Stimulated activated CD4-positive, alpha-beta T cell treated with anti-CD3 and anti-CD28 coated beads, Interleukin-15, amount 100 ng/mL, for 1 hour (primary cell): ENCODE measurements at places on chromosomes 6 and 20.

GRCh38 chr6:137145421-137145820 lies 28.0 kb downstream of the IL22RA2 start:
- no peak for DNase-seq

DNA sequence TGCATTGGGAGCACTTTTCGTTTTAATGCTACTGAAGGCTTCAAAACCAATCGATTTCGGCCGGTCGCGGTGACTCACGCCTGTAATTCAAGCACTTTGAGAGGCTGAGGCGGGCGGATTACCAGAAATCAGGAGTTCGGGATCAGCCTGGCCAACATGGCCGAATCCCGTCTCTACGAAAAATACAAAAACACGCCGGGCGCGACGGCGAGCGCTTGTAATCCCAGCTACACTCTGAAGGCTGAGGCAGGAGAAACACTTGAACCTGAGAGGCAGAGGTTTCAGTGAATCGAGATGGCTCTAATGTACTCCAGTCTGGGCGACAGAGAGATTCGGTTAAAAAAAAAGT lies 58.4 kb downstream of the TRIM38 start:
- DNase-seq: peak; percentile 24

DNA sequence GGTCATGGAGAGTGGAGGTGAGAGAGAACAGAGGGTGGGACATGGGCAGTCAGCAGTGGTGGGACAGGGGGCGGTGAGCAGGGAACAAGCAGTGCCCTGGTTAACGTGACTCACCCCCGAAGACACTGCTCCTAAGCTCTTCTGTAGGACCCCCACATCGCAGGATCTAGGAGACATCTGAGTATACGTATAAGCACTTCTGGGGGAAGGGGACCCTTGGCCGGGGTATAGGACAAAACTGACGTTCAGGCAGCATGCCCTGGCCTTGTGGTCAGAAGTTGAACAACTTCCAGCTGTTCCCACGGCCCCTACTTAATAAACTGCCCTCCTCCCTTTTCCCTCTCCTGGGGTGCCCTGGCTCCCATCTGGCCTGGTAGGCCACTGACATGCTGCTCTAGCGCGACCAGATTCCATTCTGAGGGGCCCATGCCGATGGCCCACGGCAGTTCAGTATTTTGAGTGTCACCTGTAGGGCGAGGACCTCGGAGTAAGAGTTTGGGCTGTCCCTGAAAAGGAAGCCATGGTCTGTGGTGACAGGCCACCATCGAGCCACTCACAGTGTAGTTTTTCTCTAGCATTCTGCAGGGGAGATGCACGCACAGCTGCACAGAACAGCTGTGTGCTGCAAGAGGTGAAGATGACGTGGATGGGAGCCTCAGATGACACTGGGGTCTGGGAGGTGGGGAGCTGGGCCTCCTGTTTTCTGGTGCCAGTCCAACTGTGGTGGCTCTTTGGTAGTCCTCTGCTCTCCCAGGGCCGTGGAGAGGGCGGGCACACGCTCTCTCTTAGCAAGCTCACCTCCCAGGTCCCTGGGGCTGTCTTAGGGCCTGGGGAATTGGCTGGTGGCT lies 38.4 kb downstream of the PPP1R3G start:
- DNase-seq: no peak

GRCh38 chr6:160000280-160000704 lies 31.4 kb downstream of the IGF2R start:
- DNase-seq: no peak

- DNase-seq: peak; percentile 46
Measured at GRCh38 chr20:23606652-23607049, 934 bp upstream of the CST9 start.

DNA sequence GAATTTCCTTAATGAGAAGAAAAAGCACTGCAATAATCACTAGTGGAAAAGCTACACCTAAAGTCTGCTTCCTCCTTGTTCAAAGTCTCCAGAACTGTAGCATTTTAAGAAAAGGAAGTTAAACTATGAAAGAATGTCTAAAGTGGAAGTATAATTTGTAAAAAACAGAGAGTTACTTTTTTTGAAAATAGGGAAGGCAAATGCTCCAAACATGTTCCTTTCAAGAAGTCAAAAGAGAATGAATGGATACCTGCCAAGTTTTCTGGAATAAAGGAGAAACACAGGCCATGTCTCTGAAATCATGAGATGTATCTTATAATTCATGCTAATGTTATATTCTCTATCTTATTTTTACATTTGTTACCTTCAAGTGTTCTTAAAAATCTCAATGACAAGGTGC lies 60.7 kb upstream of the ADGRG6 start:
- no peak for DNase-seq

DNA sequence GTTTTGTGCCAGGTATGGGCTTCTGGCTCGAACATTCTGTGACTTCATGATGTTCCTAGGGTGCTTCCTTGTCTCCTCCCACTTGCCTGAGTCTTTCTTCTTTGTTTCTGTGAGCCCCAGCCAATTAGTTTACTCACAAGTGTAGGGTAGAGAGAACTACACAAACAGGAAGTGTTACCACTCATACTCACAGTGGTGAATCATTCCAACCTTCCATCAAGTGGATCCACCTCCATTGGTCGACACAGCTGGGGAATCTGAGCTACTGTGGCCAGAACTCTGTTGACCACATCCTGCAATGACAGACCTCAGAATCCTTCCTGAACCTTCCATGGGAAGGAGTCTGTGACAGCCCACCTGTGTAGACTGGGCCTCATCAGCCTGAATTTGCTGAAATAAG lies 76.8 kb downstream of the UNC5CL start:
- no peak for DNase-seq

- no peak for DNase-seq
Measured at GRCh38 chr6:42829561-42830092, 47.8 kb downstream of the BICRAL start.

- DNase-seq: no peak
Measured at GRCh38 chr20:35823147-35823546, 51.3 kb downstream of the PHF20 start.

- no peak for DNase-seq
Measured at GRCh38 chr6:14202947-14203346, 85.4 kb downstream of the CD83 start.

- no peak for DNase-seq
Measured at GRCh38 chr6:158643836-158644230, 710 bp downstream of the DYNLT1 start.

DNA sequence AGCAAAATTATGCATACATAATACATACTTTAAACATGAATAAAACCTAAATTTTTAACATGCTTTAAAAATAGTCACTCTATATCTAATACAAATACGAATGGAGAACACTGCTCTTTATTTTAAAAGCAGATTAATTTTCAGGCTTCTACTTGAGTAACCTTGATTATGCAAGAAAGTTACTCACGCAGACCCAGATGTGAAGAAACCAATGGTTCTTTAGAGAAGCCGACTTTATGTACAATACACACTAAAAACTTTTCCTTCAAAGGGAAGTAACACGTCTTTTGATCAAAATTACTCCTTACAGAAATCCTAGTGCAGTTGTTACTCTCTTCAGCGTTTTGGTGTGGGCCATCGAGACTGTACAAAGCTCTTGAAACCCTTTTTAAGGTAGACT lies 136.9 kb upstream of the SLC22A16 start:
- DNase-seq: no peak

GRCh38 chr6:112153926-112154607 lies 66.7 kb downstream of the FAM229B start:
- DNase-seq: no peak

DNA sequence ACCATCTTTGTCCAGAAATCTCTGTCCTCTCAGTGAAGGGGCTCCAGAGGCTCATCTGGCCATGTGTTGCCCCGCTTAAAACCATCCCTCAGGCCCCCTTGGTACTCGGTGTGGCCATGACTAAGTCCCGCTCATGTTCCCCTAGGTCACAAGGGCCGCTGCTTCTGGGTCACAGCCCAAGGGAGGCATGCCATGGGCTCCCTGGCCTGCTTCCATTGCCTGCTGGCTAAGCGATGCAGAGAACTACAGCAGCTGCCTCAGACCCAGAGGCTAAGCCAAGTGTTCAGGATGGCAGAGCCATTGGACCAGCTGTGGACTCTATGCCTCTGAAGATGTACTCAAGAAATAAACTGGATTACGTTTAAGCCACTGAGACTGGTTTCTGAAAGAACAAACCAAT lies 95.5 kb downstream of the ZFP64 start:
- DNase-seq: no peak

- no peak for DNase-seq
Measured at GRCh38 chr20:25389858-25390537, 637 bp downstream of the ABHD12 start.

- DNase-seq: no peak
Measured at GRCh38 chr6:4931530-4932227, 72.2 kb downstream of the RPP40 start.

GRCh38 chr20:51275826-51276225 lies 252.9 kb upstream of the KCNG1 start:
- no peak for DNase-seq

DNA sequence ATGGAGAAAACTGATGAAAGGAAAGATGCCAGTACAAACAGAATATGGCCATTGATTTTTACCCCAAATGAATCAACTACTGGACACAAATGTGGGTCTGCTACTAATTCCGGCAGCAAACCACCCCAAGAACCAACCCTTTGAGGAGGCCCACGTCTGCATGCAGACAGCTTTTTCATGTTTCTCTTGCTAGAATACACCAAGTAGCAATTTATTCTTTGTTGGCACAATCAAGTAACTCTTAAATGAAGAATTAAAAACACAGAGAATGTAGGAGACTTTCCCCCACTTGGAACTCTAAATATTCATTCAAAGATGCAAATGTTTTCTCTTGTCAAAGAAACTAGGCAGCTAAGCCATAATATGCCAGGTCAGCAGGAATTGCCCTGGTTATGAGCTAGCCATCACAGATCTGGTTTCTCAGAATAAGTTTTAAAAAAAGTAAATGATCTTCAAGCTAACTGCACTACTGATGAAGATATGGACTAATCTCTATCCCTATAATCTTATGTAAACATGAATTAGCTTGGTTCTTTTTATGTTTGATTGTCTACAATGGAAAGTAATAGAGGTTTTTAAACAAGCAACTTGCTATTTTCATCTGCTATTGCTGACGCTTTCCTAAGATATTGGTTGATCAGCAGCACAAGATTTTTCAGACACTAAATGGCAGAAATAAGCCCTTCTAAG lies 163.1 kb upstream of the THEMIS start:
- no peak for DNase-seq

GRCh38 chr6:40877362-40877761 lies 161.7 kb downstream of the UNC5CL start:
- DNase-seq: no peak

GRCh38 chr20:3727401-3728021 lies 5.0 kb upstream of the HSPA12B start:
- no peak for DNase-seq

DNA sequence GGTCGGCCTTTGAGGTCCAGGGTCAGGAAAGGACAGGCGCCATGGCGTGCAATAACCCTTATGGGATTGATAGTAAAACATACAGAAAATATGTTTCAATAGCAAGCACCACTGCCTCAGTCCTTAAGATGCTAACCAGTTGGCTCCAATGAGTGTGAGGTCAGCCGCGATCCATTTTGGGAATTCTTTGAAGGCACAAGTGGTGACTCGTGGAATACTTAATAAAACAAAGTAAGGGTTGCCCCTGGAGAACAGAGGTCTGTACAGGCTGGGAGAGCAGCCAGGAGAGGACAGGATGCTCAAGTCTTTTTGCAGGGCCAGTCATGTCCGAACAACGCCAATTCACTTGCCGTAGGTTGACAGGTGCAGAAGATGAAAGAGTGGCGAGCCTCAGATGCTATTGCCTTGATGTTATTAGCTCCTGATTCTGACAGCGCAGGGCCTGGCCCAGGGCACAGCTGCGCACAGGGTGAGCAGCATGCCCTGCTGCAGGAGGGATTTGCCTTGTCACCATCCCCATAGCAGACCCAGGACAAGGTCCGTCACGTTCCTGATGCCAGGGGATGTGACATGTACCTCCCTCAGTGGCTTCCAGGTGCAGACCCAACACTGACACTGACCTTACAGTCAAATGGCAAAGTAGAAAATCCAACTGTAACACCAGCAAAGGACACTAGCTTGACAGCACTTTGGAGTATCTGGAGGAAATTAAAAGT lies 21.8 kb downstream of the SYNDIG1 start:
- no peak for DNase-seq

DNA sequence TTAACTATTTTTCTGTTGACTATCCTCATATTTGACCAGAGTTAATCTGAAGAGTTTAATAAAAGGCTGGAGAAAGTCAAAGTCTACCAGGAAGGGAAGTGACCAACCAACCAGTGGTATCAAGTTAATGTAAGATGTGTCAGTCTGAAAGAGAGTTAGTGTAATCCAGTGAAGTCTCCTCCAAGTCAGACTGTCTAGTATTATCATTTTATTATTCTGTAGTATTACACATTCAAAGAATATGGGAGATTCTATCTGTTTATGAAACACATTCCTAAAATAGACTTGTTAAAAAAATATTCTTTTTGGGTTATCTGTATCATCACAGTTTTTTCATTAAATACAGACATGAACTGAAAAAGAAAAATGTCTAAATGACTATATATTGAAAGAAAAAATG lies 194.4 kb downstream of the BTBD9 start:
- no peak for DNase-seq

GRCh38 chr20:5215672-5216304 lies 89.0 kb downstream of the CDS2 start:
- DNase-seq: no peak

DNA sequence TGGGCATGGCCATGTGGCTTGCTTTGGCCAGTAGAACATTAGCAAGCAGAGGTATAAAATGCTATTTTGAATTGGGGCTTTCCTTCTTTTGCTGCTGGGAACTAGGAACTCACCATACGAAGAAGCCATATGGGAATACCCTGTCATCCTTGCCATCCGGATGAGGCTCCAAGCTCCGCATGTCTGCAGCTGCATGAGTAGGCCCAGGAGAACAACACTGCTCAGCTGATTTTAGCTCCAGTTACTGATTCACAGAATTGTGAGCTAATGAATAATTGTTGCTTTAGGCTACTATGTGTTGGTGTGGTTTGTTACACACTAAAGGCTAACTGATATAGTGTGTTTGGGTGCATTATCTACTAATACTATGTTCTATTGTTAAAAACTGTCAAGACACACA lies 2.7 kb upstream of the PLCB4 start:
- no peak for DNase-seq

GRCh38 chr6:124064317-124065113 lies 260.9 kb downstream of the NKAIN2 start:
- no peak for DNase-seq

- no peak for DNase-seq
Measured at GRCh38 chr6:106792536-106793236, 163.3 kb downstream of the QRSL1 start.

DNA sequence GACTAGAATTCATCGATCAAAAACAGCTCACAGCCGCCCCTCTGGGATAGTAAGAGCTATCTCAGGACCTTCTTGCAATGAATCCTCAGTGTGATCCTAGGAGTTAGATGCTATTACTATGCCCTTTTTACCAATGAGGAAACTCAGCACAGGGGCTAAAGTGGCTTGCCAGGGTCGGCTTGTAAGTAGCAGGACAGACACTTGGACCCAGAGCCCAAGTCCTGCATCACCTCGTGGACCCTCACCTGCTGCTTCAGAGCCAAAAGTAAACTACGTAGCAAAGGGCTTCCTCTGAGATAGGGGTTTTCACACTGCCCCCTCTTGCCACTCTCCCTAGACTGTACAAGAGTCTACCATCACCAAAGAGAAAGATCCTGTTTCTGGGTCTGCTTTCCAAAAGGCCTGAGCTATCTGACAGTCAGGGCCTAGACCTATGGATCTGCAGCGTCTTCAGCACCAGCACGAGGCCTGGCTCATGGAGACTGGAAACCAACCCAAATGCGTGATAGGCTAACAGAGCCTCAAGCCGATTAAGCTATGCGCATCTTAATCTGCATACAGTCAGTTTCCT lies 172.3 kb downstream of the ANKRD60 start:
- DNase-seq: no peak

- no peak for DNase-seq
Measured at GRCh38 chr6:149939909-149940671, 1.7 kb upstream of the ULBP2 start.
